ENCODE measurements at places on chromosomes 12 and 14. TPM values are rescaled to one million over a fixed set of nuclear protein-coding genes. Genes with fewer than 3 reads are reported as not detected.

Gene CARMIL3
- total RNA-seq, result 2.8 TPM

Gene ANKRD33
- not detected for total RNA-seq

Gene C1R
- total RNA-seq, result 136 TPM

Gene C1S
- total RNA-seq, result 125 TPM

Gene PRIMA1
- total RNA-seq, result 1.2 TPM

Gene CLEC4C
- not detected for total RNA-seq

Gene SLCO1C1
- 1.0 TPM for total RNA-seq

Gene PAH
- total RNA-seq, result not detected

Gene GPR162
- 4.1 TPM for total RNA-seq

Gene MUCL1
- not detected for total RNA-seq

Gene C12orf50
- not detected for total RNA-seq

Gene BMP4
- total RNA-seq, result 12.1 TPM

Gene SLC10A1
- total RNA-seq, result not detected

Gene CCDC184
- total RNA-seq, result 0.40 TPM

Gene GPR84
- not detected for total RNA-seq

Gene LUM
- 59.4 TPM for total RNA-seq

Gene RPL10L
- 5.0 TPM for total RNA-seq

Gene SAMD15
- total RNA-seq, result not detected

Gene EPYC
- not detected for total RNA-seq

Gene EXD2
- 12.1 TPM for total RNA-seq
